Fibroblast of the aortic adventitia (primary cell): ENCODE measurements at places on chromosomes 3 and 15. TPM values are rescaled to one million over a fixed set of nuclear protein-coding genes. Genes with fewer than 3 reads are reported as not detected.

- no peak for DNase-seq
Measured at GRCh38 chr3:140822401-140823047, 119.1 kb upstream of the SLC25A36 start.

- no peak for DNase-seq
Measured at GRCh38 chr3:134252766-134253165, 2.1 kb upstream of the RYK start.

Gene PAQR9
- 0.09 TPM in 1 of 2 replicates, not detected in the other for total RNA-seq

Gene PAK6
- total RNA-seq: 0.09 TPM in 1 of 2 replicates, not detected in the other

DNA sequence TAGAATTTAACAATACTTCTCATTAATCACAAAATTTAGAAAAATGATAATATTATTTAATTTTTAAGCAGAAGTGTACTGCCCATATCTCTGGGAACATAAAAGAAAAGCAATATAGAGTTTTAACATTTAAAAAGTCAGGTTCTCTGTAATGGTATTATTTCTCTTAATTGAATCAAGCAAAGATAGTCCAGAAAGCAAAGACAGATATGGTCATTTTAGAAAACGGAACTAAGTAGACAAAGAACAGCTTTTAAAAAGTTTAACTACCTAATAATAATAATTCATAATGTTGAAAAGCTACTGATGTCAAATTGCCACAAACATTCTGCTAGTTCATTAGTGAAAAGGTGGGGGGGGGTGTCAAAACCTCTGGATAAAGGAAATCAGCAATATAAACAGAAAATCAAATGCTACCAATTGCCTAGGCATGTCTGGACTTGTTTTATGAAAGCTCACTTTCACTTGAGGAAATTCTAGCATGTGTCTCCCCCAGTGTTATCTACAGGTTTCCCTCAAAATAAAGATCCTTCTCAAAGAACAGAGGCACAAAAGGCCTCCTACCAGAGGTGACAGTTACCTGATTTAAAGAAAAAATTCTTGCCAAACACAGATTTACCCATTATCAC, 1.7 kb downstream of the ZMAT3 start:
- peak; percentile 77 for DNase-seq

DNA sequence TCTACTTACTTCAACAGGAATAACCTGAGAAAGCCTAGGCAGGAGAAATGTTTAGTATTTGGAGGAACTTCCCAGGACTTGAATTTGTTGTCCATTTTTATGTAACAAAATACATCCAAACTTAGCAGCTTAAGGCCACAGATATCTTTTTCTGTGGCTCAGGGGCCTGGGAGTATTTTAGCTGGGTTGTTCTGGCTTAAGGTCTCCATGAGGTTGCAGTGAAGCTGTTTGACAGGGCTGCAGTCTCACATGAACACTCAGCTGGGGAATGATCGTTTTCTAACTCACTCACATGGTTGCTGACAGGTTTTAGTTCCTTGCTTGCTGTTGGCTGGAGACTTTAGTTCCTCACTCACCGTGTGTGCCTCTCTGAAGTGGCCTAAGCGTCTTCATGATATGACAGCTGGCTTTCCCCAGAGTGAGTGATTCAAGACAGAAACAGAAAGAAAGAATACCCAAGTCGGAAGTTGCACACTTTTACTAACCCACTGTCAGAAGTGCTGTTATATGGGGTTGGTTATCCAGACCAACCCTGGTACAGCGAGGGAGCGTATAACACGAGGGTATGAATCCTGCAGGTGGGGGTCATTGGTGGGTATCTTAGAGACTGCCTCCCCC, 229.7 kb upstream of the TBL1XR1 start:
- no peak for DNase-seq

Gene TLR9
- total RNA-seq: not detected in 2 replicates
